HEK293T (cell line): ENCODE measurements at places on chromosomes 11 and 22.

DNA sequence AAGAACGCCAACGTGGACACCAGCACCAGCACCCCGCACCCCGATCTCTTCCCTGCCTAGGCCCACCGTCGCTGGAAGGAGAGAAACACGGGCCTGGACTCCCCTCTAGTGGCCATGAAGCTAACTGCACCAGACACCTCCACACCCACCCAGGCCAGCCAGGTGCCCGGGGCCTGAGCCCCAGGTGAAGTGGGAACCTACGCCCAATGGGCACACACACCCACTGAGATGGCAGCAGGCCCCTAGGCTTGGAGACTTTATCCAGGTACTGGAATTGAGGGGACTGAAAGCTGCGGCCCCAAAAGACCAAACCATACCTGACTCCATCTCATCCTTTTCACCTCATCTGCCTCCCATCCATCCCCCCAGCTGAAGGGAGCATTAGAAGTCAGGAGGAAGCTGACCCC is 81.0 kb downstream of the BUD13 start:
- peak; percentile 81 for DNase-seq

GRCh38 chr11:85826116-85826855 is 15.3 kb upstream of the SYTL2 start:
- DNase-seq: peak; percentile 57

DNA sequence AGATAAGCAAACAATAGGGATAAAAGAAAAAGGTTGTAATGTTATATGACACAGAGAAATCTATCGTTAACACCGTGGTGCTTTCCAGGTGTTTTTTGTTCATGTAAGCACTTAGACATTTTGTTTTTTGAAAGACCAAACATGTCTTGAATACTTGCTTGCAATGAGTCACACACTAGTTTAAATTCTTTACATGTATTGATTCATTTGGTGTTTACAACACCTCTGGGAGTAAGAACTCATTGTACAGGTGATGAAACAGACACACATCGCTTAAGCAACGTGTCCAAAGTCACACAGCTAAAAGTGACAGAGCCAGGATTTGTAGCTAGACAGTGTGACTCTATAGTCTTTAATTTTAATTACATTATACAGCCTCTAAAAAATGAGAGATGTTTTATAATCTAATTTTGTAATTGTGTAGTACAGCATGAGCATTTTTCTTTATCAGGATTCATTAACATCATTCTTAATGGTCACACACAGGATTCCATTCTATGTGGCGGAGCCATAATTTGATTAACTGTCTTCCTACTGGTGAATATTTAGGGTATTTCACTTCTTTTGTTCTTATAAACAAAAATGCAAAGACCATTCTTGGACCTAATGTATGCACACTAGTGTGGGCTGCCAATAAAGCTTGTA is 148.8 kb downstream of the DBX1 start:
- no peak for DNase-seq

GRCh38 chr11:72818971-72819370 is 4.8 kb downstream of the ATG16L2 start:
- no peak for DNase-seq

- DNase-seq: no peak
These were observed 445.3 kb downstream of the BRD1 start for GRCh38 chr22:49382451-49382735.

DNA sequence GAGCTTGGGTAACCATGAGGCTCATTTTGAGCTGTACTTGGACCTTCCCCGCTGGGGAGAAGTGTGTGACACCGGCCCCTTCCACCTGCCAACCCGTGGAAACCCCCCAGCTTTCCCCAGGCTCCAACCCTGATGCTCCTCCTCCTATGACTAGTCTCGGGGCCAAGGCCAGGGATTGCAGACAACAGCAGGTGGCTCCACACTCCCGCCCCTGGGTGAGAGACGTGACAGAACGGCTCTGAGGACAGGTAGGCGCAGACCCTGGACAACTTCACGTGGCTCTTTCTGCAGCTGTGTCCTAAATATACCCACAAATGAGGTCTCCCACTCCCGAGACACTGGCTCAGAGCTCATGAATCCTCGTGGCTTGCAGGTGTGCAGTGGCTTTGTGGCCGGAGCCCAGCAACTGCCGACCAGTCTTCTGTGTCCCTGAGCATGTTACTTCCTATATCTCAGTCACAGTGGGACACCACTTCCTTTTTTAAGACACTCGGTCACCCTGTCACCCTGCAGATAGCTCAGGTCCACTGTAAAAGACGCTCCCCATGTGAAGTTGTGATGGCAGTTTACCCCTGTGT is 55.2 kb downstream of the NECTIN1 start:
- no peak for DNase-seq

GRCh38 chr11:13949876-13950275 is 12.6 kb upstream of the SPON1 start:
- no peak for DNase-seq

DNA sequence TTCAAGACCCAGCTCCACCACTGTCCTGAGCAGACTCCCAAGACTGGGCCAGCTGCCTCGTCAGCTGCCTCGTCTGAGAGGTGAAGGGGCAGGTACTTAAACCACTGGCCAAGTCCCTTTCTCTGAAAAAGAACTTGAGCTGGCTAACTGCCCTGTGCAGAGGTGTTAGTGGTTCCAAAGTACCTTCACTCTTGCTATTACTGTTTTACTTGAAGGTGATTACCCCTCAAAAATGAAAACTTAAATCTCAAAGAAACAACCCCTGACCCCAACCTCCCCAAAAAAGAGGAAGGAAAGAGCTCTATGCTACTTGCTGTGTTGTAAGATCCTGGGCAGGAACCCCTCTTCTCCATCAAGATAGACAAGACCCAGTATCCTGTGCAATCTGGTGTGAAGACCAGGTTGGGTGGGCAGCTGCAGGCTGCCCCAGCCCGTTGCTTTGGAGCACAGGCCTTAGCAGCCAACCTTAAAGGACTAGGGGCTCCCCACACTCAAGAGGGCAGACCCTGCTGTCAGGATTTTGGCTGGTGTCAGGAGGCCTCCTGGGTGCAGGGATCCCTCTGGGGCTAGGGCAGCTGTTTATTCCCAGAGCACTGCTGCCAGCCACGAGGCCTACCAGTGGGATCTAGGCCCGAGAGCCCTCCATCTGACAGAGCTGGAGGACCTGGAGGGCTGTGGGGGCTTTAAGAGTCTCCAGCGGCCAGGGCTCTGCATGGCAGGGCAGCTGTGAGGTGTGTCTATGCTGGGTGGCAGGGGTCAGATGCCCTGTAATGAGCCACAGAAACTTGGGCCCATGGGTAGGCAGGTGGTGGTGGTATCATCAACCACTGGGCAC is 13.0 kb downstream of the GUCD1 start:
- DNase-seq: no peak

- peak; percentile 45 for DNase-seq
These were observed 1.5 kb downstream of the CRKL start for GRCh38 chr22:20918663-20919218.

DNA sequence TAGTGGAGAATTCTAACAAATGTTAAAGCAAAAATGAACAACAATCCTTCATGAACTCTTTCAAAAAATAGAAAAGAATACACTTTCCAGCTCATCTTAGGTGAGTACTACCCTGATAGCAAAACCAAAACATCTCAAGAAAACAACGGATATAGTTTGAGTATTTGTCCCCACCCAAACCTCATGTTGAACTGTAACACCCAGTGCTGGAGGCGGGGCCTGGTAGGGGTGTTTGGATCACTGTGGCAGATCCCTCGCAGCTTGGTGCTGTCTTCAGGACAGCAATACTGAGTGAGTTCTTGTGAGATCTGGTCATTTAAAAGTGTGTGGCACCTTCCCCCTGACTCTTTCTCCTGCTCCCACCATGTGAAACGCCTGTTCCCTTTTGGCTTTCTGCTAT is 27.0 kb downstream of the NCAPD3 start:
- no peak for DNase-seq

- DNase-seq: no peak
These were observed 142.8 kb downstream of the COMMD9 start for GRCh38 chr11:36146437-36146836.

DNA sequence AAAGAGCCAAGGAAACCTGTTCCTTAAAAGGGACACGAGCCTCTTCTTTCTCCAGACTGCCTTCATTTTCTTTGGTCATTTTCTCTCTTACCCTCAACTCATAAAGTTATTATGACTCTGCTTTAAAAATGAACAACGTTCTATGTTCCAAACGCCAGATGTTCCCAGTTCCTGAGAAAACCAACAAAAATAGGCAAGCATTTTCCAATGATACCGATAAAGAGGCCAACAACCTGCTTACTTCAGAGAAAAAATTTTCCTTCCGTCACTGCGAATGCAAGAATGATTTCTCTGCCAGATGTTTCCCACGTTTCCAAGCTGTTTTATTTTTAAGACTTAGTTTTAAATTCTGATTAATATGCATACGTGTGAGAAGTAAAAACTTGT is 315 bp upstream of the TRPC6 start:
- DNase-seq: no peak

DNA sequence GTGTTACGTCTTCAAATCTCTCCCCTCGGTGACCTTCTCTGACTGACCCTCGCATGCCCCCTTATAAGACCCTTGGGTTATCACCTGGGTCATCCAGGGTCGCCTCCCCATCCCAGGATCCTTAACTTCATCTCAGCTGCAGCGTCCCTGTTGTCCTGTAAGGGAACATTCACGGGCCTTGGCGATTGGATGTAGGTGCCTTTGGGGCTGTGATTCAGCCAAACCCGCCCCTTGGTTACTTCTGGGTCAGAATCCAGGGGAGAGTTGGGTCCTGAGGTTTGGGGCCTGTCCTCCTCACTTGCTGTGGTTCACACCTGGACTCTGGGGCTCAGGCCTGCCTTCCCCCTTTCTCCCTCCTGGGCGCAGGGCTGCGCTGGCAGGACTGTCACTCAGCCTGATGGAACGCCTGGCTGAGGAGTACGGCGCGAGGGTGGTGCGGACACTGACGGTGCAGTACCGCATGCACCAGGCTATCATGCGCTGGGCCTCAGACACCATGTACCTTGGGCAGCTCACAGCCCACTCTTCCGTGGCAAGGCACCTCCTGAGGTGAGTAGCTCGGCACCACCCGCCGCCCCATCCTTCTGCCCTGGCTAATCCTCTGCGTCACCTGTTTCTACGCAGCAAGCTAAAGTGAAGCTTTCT is 29.4 kb downstream of the IGHMBP2 start:
- no peak for DNase-seq

DNA sequence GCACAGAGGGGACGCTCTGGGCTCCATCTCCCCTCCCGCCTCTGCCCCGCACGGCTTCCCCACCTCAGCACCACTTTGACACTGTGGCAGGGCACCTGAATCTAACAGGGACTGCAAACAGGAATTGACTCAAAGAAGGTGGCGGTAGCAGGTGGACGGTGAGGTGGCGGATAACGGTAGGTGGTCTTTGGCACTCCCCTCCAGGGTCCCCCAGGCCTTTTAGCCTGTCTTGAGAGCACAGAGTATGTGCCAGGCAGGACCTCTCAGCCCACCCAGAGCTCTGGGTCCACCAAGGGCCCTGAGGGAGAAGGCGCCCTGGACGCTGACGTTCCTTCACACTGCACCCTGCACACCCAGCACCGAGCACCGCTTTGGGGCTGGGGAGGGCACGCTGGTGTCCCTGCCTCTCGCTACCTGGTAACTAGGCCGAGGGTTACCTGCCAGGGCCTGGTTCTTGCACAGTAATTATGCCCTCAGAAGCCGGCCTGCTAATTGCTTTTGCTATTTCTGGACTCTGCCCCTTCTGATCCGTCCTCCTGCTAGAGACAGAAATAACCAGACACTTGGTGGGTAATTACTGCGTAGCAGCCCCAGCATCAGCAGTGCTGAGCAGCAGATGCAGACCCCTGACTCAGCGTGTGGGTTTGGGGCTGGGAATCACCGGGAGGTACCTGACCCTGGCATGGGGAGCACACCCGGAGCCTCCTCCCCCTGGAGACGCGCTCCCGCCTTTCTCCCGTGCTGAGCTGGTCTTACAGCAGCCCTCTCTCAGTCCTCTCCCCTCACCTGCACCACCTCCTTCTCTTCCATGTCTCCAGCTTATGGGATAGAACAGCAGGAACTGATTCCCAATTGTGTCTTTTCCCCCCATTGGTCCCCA is 103.3 kb upstream of the B3GAT1 start:
- no peak for DNase-seq

- no peak for DNase-seq
These were observed 85.5 kb upstream of the B3GAT1 start for GRCh38 chr11:134497586-134497985.

DNA sequence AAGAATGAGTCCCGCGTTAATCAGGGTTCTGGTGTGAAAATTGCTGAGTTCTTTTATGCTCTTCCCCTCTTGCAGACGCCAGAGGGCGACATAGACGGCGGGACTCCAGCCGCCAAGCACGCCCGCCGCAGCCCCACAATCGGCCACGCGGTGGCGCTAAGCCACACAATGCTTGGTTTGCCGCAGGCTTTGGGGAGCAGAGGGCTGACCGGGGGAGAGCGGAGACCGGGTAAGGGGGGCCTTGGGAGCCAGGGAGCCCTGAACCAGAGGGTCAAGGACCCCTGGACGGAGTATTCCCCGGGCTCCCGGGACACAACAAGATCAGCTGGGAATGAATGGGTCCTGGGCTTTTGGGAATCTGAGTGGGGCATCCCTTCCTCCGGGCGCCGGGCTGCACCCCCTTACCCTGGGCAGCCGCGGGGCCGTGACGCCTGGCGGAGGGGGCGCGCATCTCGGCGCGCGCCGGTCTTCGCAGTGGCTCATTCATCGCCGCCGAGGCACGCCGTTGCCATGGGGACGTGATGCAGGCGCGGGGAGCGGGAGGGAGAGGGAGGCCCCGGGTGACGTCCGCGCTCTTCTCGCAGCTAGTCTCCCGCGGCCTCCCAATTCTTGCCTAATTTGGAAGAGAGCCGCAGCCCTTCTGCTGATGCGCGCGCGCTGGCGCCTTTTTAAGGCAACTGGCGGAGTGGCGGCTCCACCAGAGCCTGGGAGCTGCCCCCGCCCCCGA is 12.2 kb upstream of the NPAS4 start:
- DNase-seq: peak; percentile 90

GRCh38 chr11:70582886-70583641 is 184.7 kb downstream of the CTTN start:
- DNase-seq: no peak

GRCh38 chr11:107203656-107204055 is 185.4 kb upstream of the GUCY1A2 start:
- no peak for DNase-seq

DNA sequence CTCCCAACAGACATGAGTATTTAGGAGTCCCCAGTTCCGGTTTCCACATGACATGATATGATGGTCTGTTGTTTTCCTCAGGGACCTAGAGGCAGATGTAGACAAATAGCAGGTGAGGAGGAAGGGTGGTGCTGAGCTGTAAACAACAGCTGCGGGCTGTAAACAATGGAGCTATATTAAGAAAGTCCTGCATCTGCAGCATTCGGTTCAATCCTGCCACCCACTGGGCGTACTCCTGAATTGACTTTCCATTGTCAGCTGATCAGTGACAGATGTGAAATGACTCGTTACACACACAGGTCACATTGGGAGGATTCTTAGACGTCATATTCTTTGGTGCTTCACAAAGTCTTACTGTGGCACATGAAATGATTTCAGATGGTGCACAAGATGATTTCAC is 26.8 kb upstream of the RAG1 start:
- DNase-seq: peak; percentile 33
